Activated CD4-positive, alpha-beta T cell treated with anti-CD3 and anti-CD28 coated beads, Interleukin-2, amount 50 U/mL, for 48 hours (primary cell): ENCODE measurements at places on chromosomes 7 and 10.

DNA sequence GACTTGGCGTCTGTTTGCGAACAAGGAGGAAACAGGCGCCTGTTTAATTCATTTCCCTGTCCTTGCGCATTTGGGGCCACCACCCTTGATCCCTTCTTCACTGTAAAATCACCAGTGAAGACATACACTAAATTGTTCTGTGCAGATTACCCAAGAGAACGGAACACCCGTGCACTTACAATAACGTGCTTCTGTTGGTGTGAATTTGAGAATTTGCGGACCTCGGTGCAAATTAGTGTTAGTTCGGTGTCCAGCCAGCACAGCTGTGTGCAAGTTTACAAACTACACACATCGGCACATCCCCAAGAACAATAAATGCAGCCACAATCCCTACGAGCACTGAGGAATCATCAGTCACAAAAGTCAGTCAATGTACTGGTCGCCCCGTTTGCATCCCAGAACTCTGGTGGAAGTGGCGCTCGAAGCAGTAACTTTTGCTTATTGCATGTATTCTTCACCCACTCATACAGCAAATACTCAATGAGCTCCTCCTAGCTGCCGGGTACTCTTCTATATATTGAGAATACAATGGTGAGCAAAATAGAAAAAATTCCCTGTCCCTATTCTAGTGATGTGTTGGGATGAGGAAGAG lies 786 bp upstream of the CNOT4 start:
- DNase-seq: no peak

DNA sequence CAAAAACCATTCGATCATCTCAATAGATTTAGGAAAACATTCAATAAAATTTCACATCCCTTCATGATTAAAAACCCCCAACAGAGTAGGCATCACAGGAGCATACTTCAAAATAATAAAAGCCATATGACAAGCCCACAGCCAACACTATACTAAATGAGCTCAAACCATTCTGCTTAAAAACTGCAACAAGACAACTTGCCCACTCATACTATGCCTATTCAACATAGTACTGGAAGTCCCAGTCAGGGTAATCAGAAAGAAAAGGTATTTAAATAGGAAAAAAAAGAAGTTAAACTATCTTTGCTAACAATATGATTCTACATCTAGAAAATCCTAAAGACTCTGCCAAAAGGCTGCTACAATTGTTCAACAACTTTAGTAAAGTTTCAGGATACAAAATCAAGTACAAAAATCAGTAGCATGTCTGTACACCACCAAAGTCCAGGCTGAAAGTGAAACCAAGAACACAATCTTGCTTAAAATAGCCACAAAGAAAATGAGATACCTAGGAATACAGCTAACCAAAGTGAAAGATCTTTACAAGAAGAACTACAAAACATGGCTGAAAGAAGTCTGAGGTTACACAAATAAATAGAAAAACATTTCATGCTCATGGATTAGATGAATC lies 882.6 kb downstream of the GRM8 start:
- no peak for DNase-seq

- no peak for DNase-seq
These were observed 40.2 kb downstream of the ANTXRL start for GRCh38 chr10:46326971-46327370.

DNA sequence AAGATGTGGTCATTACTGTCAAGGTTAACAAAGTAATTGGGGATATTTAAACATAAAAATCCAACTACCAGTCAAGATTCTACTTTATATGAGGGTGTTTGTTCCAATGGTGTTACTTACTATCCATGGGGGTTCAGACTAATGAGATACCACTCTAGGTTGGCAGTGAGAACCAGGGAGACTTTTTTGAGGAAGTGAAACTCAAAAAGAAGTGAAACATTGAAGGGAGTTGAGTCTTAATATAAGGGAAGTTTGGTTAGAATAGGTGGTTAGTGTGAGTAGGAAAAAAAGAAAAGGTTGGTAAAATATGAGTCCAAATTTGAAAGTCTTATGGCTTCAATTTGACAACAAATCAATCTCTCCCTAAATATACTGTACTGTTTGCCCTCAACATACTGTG lies 123.6 kb upstream of the ANK3 start:
- no peak for DNase-seq

DNA sequence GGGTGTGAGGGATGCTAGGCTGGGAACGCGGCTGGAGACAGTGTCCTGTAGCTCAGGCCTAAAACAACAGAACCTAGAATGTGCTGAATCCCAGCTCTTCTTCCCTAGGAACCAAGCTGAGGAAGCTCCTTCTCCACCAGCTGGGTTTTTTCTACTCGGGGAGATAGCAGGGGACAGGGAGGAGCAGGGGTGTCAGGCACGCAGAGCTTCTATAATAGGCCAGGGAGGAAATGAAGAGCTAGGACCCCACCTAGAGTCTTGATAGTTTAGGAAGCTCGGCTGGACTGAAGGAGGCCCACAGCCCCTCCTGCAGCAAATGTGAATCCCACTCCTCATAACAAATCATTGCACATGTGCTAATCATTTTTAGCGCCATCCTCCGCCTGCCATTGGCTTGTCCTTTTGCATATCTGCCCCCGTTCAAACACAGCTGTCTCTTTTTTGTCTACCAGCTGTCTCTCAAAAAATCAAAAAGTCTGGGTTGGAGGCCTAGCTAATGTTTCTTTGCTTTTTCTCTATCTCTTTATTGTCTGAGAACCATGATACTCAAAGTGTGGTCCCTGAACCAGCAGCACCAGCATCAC lies 24.1 kb upstream of the FAM180A start:
- DNase-seq: no peak

GRCh38 chr10:2020836-2021235 lies 283.5 kb upstream of the ADARB2 start:
- no peak for DNase-seq

GRCh38 chr10:33082373-33082895 lies 124.4 kb upstream of the ITGB1 start:
- no peak for DNase-seq

GRCh38 chr10:86969421-86970041 lies 1.2 kb downstream of the ADIRF start:
- no peak for DNase-seq

DNA sequence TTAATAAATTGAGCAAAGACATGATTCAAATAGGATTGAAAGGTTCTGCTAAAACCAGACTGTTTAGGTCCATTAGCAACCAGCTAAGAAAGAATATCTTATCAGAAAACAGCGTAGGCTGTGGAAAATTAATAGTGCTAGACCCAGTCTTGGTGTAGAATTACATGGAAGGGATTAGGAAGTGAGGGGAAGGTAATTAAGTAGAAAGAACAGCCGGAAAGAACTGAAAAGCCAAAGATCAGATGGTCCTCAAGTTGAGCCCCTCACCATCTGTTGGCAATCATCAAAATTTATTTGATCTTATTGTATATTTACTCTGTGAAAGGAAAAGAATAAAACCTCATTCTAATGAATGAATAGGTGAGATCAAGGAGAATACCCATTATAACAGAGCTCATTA lies 50.1 kb downstream of the COL1A2 start:
- DNase-seq: no peak

- DNase-seq: no peak
These were observed 79.3 kb upstream of the NANOS1 start for GRCh38 chr10:118950190-118950680.

GRCh38 chr10:32357056-32357735 lies 10.2 kb upstream of the EPC1 start:
- no peak for DNase-seq

GRCh38 chr10:77649333-77650331 lies 12.0 kb upstream of the KCNMA1 start:
- no peak for DNase-seq

DNA sequence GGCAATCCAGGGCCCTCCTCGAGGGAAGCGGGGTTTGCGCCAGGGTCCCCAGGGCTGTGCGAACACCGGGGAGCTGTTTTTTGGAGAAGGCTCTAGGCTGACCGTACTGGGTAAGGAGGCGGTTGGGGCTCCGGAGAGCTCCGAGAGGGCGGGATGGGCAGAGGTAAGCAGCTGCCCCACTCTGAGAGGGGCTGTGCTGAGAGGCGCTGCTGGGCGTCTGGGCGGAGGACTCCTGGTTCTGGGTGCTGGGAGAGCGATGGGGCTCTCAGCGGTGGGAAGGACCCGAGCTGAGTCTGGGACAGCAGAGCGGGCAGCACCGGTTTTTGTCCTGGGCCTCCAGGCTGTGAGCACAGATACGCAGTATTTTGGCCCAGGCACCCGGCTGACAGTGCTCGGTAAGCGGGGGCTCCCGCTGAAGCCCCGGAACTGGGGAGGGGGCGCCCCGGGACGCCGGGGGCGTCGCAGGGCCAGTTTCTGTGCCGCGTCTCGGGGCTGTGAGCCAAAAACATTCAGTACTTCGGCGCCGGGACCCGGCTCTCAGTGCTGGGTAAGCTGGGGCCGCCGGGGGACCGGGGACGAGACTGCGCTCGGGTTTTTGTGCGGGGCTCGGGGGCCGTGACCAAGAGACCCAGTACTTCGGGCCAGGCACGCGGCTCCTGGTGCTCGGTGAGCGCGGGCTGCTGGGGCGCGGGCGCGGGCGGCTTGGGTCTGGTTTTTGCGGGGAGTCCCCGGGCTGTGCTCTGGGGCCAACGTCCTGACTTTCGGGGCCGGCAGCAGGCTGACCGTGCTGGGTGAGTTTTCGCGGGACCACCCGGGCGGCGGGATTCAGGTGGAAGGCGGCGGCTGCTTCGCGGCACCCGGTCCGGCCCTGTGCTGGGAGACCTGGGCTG lies 26.0 kb downstream of the PRSS2 start:
- peak; percentile 39 for DNase-seq

- DNase-seq: no peak
These were observed 519.1 kb upstream of the FOXK1 start for GRCh38 chr7:4162884-4163564.

DNA sequence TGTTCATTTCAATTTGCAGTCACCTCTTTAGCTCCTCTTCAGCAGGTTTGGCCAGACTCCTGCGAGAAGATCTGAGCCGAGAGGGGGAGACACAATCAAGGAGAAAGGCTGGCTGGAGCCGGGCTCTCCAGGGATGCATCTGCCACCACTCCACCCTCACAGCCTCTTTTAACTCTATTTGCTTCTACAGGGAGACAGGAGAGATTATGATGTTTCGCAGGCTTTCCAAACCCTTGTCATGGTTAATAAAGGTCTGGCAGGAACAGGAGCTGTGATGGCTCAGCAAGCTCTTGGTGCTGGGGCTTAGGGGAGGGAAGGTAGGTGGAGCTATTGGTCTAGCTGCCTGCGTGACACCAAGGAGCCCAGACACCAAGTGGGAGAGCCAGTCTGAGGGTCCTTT lies 448.1 kb upstream of the PODXL start:
- DNase-seq: no peak

- DNase-seq: no peak
These were observed 34.7 kb downstream of the TNRC18 start for GRCh38 chr7:5388905-5389433.

DNA sequence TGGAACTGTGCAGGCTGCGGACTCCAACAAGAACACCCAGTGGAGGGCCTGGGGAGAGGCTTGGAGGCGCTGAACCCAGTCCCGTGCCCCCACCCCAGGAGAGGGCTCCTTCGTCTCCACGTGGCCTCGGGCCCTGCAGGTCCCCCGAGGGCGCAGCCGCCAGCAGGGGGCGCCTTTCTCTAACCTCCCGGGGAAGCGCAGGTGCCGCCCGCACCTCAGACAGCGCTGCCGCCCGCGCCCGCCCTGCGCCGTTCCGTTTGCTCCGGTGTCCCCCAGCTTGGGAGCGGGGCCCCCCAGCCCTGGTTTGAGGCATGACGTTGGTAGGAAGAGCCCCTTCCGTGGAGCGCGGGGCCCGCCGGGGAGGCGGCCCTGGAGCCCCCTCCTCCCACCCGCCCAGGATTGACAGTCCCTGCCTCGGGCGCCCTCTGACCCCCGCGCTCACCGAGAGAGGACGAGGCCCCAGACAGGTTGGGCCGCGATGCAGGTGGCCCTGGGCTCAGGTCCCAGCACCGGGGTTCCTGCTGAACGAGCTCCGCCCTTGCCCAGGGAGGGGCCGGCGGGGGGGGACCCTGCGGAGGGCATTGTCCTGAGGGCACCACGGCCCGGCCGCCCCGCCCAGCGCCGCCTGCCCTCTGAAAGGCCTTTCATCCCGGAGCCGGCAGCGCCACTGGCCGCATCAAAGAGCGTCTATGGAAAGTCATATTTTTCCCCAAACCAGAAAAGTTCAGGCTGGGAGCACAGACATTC lies 42.8 kb downstream of the FOXL3 start:
- DNase-seq: peak; percentile 95

- DNase-seq: no peak
These were observed 13.4 kb downstream of the P4HA1 start for GRCh38 chr10:73083221-73083620.

- peak; percentile 57 for DNase-seq
These were observed 63.7 kb upstream of the ANTXRL start for GRCh38 chr10:46223064-46223480.

- DNase-seq: no peak
These were observed 19.1 kb downstream of the ZMYND11 start for GRCh38 chr10:154348-154747.

DNA sequence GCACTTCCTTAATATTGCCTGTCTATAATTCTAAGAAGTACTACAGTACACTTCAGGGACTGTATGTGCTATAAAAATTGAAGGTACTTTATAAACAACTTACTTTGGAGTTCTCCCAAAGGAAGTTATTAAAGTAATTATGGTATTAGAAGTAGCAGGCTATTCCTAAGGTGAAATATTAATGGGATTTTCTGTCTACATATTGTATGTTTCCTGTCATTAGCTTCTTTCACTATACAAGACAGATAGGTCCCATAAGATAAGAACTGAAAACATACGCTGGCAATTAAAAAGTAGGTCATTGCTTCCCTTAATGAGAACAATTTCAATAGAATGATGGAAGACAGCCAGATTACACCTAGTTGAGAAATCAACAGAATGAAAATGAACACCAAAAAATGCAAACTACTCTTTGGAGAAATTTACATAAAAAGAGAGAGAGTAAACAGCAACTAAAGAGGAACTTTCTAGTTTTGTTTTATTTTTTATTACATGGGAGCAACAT lies 147.0 kb downstream of the HBP1 start:
- DNase-seq: no peak

- peak; percentile 31 for DNase-seq
These were observed 563 bp upstream of the JMJD1C start for GRCh38 chr10:63466144-63466935.

DNA sequence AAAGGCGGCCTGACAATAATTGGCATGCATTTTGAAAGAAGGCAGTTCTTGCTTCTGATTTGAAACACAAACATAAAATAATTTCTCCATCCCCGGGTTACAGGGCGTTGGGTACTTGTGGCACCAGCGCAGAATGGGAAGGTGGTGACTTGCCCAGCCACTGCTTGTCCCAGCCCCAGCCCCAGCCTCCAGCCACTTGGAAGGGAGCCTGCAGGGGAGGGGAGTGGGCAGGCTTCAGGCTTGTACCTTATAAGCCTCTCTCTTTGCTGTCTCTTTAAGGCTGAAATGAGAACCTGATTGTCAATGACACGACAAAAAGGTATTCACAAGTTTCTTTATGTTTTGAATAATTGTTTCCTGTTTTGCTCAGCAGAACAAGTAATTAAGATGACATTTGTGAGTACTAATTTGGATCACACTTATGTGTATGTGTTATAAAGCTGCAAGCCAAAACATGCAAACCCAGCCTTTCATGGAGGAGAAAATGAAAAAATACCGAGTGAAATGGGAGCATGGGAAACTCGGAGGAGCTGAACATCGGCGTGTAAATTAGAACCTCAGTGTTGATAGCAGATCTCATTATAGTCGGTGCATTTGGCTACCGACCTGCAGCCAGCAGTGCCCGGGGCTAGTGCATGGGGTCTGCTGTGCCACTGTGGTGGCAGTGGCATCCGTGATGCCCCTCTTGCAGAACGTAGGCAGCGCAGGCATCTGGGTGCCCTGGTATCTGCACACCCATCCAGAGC lies 129.9 kb downstream of the EBF3 start:
- DNase-seq: no peak
